ENCODE measurements at places on chromosomes 1 and 21.
A peak's percentile ranks its signal among the peaks of the same experiment; 100 is the strongest.

GRCh38 chr1:170530972-170531757, 801 bp upstream of the GORAB start:
- DNase-seq: peak; percentile 7

DNA sequence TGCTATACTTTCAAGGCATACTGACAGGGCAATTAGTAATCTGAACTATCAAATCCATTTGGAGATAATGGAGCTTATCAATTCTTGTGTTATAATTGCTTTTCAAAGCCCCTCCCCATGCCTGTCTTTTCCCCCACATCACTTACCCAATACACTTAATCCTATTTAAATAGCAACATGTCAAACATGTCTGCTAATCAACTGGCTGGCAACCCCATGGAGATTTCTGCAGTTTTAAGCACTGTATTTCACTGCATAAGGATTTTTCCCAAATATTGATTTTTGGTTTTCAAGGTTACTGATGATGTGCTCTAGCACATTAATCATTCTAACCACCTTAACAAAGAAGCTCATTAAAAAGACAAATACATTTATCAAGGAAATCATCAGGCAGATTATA, 800.3 kb downstream of the PLA2G4A start:
- no peak for DNase-seq

- no peak for DNase-seq
Observed at GRCh38 chr1:111841189-111841588, 85.5 kb downstream of the DDX20 start.

DNA sequence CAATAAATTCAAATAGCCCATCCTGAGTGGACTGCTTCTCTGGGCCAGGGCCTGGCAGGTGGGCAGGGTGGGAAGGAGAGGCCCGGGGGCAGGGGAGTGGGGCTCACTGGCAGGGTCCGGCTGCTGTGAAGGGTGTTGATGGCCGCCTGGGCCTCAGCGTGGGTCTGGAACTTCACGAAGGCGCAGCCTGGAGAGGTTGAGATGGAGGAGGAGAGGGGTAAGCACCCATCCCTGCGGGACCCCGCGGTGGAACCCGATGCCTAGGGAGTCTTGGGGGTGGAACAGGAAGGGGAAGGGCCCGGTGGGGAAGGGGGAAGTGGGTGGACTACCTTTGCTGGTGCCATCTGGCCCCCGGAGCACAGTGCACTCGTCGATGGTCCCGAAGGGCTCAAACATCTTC, 7.7 kb downstream of the CELF3 start:
- no peak for DNase-seq

- no peak for DNase-seq
Observed at GRCh38 chr21:42452401-42453223, 43.4 kb downstream of the RSPH1 start.

GRCh38 chr1:153232553-153232952, 15.2 kb downstream of the PRR9 start:
- DNase-seq: no peak

DNA sequence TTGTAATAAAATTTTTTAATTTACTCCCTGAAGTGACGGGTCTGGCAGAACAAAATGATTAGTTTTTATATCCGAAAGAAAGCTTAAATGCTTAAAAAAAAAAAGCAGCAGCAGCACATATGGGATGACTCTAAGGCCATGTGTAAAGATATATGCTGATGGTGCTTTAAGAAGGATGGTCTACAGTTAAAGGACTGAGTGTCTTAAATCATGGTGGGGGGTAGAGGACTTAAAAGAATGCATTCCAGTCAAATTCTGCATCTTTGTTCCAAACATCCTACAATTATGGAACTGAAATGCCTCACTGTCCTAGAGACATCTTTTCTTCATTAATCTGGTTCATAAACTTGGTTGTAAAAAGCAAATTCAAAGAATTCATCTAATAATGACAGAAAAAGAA, 7.0 kb downstream of the KDM5B start:
- DNase-seq: no peak

GRCh38 chr1:39102537-39103327, 76.6 kb downstream of the NDUFS5 start:
- DNase-seq: peak; percentile 70

DNA sequence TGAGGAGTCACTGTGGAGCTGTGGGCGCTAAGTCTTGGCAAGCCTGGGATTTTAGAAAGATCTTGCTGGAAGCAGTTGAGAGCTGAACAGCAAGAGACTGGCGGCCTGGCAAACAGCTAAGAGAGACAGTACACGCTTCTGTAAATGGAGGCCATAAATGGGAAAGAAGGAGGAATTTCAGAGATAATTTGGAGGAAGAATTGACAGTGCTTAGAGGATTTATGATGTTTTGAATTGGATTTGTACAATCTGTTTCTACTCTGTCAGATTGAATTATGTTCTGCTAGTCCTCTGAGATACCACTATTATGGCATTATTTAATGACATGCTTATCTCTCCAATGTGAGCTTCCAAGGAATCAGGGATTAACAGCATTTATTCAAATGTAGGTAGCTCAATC, 50.1 kb downstream of the ABCA4 start:
- no peak for DNase-seq

DNA sequence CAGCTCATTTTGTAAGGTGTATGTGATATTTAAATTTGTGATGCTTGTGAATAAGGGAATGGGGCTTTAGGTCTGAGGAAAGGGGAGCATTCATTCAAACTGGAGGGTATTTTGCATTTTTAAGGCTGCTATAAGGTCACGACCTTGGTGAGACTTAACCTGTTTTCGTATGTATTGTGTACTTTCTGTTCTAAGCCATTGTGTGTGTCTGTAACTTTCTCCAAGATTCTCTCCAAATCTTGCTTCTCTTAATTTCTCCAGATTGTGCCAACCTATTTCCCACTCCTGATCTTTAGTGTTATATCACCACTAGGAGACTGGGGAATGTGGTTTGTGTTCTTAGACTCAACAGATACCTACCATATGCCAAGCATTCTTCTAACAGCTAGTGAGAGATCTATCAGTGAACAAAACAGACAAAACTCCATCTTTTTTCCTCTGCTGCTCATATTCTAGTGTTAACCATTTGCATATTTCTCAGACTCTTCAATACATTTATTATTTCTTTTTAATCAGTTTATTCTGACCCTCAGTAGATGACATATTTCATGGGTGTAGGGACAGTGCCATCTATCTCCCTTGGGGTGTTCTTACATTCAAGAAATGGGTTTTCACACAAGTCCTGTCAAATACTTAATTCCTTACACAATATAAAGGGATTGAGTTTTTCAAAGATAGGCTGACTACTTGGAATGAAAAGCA, 27.5 kb downstream of the ATP1B1 start:
- no peak for DNase-seq

- DNase-seq: no peak
Observed at GRCh38 chr21:26572076-26572701, 897 bp downstream of the CYYR1 start.

DNA sequence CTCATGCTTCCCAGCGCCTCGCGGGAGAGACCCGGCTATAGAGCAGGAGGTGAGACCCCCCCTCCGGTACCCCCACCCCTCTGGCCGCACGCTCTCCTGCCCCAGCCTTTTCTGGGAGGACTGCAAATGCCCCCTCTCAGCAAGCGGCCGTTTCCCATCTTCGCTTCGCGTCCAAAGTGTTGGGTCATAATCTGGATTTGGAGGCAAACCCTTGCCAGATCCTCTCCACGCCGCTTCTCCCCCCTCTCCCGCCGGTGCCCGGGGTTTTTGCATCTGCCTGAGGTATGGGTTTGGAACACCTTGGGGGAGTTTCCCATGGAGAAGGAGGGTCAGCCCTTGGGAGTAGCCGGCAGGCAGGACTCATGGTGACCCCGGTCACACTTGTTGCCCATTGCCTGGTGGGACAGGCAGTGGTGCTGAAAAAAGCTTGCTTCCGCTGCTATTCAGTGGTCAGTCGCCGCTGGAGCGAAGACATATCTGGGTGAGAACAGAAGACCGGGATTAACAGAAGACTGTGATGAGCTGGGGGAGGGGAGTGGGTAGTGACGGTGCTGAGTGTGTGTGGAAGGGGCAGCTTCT, 935 bp downstream of the KCNK2 start:
- DNase-seq: peak; percentile 42

DNA sequence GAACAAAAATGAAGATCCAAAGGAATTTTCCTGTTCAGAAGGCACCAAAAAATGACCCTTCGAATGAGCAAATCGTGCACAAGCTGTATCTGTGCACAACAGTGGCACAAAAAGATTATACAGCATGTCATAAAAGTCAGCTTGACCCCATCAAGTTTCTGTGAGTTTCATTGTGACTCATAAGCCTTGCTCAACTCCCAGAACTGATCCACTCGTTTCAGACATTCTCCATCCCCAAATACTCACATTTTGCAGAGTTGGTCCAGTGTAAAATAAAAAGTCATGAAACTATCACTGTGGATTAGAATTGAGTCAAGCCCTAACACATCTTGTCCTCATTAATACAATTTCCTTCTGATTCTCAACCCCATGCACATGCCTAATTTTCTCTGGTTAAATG, 174.7 kb upstream of the PKN2 start:
- DNase-seq: no peak

GRCh38 chr1:84619383-84620102, 45.3 kb upstream of the CTBS start:
- DNase-seq: peak; percentile 20
